ENCODE measurements at places on chromosomes 5 and 9.
A peak's percentile ranks its signal among the peaks of the same experiment; 100 is the strongest.

GRCh38 chr5:159975462-159976019, 33.4 kb upstream of the TTC1 start:
- DNase-seq, result no peak

GRCh38 chr5:143564417-143564816, 160.9 kb upstream of the NR3C1 start:
- no peak for DNase-seq

DNA sequence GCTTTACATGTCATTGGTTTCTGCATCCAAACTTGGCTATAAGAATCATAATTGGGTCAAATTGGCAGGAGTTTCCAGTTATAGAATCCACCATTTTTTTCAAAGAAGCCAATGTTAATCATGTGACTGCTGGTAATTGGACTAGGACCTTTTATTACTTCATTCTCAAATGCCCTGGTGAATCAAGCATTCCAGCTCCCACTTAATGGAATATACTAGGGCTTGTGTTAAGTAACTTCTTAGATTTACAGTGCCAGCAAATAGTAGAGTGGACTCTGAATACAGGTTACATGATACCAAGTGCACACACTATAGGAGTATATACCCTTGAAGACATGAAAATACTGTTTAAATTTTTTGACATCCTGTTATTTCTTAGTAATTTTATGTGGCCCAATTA, 96.7 kb downstream of the NUDT12 start:
- DNase-seq, result no peak

- DNase-seq, result no peak
Measured at GRCh38 chr5:69084195-69084594, 9.6 kb upstream of the SLC30A5 start.

- no peak for DNase-seq
Measured at GRCh38 chr5:61974680-61975079, 331.3 kb upstream of the KIF2A start.

GRCh38 chr5:133120156-133120750, 68.4 kb downstream of the HSPA4 start:
- no peak for DNase-seq

- no peak for DNase-seq
Measured at GRCh38 chr9:105064248-105065097, 136.5 kb upstream of the ABCA1 start.

DNA sequence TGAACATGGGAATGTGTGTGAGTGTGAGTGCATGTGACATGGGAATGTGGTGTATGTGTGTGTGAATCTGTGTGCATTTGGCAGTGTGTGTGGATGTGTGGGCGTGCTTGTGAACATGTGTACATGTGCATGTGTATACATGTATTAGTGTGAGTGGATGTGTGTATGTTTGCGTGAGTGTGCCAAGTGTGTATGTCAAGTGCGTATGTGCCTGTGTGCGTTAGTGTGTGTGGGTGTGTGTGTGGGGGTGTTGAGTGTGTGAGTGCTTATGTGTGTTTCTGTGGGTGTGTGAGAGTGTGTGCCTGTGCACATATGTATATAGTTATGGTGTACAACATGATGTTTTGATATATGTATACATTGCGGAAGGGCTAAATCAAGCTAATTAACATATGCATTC, 244.3 kb downstream of the GADD45G start:
- no peak for DNase-seq

DNA sequence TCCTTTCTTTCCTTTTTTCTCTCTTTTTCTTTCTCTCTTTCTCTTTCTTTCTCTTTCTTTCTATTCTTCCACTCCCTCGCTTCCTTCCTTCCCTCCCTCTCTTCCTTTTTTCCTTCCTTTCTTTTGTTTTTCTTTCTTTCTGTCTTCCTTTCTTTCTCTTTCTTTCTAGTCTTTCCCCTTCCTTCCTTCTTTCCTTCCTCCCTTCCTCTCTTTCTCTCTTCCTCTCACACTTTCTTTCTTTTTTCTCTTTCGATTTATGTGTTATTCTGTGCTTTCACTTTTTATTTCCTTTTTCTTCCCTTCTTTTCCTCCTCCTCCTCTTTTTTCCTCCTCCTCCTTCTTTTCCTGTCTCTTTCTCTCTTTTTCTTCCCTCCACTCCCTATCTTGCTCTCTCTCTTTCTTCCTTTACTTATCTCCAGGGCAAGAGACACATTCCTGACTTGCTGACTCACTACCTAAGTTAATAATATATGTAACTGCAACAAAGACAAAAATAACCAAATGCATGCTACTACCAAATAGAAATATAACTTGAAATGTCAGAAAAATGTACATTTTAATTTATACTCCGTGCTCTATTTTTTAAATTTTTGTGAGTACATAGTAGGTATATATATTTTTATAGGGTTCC, 445.5 kb downstream of the GABRG2 start:
- no peak for DNase-seq

GRCh38 chr9:14466429-14466818, 152.5 kb upstream of the NFIB start:
- DNase-seq, result no peak

- DNase-seq, result no peak
Measured at GRCh38 chr5:163498886-163499285, 6.5 kb upstream of the MAT2B start.

- no peak for DNase-seq
Measured at GRCh38 chr5:148012801-148013200, 51.0 kb upstream of the SPINK5 start.

- no peak for DNase-seq
Measured at GRCh38 chr5:67699560-67699959, 503.0 kb upstream of the CD180 start.

DNA sequence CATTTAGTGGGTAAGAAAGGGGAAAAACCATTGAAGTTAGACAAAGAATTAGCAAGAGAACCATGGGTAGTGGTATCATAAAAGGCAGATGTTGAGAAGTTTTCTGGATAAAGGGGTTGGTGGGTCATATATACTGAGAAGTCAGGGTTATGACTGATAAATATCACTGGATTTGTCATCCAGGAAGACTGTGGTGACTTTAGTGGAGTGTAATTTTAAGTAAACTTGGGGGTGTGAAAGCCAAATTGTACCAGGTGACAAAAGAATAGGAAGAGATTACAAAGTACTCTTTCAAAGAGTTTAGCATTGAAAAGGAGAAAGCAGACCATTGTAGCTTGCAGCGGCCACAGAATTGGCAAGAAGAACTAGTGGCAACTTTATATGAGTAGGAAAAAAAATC, 315.2 kb upstream of the DMAC1 start:
- no peak for DNase-seq

GRCh38 chr5:111848476-111848875, 91.5 kb upstream of the NREP start:
- DNase-seq, result no peak

DNA sequence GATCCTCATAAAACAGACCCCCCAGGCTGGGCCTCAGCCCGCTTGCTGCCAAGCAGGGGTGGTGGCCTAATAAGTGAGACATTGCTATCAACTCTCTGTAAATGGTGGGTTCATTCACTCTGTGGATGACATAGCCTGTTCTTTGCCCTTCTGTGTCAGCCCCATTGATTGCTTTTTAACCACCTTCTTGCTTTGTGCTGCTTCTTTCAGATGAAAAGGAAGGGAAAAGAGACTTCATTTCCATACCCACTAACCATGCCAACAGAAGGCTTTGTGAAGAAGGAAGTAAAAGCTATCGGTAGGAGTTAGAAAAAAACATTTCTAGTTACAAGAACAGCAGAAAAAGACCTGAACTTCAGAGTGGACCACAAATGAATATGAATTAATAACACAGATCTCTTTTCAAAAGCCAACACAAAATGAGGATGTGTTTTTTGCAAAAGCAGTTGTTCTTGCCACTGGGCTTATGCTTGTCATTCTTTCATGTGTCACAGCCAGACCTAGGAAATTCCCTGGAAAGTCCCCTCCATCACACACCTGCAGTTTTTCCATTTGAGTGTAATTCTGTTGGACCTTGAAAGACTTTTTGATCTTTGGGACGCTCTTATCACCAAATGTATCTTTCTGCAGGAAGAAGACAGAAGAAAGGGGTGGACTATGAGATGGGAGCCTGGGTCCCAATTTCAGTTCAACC, 507.7 kb downstream of the CCDC171 start:
- no peak for DNase-seq

- DNase-seq, result no peak
Measured at GRCh38 chr5:54087436-54087835, 222.9 kb downstream of the ARL15 start.

GRCh38 chr9:15310107-15310850, 3.3 kb upstream of the TTC39B start:
- DNase-seq, result peak; percentile 77

- DNase-seq, result no peak
Measured at GRCh38 chr5:133756036-133756435, 143.7 kb upstream of the FSTL4 start.

DNA sequence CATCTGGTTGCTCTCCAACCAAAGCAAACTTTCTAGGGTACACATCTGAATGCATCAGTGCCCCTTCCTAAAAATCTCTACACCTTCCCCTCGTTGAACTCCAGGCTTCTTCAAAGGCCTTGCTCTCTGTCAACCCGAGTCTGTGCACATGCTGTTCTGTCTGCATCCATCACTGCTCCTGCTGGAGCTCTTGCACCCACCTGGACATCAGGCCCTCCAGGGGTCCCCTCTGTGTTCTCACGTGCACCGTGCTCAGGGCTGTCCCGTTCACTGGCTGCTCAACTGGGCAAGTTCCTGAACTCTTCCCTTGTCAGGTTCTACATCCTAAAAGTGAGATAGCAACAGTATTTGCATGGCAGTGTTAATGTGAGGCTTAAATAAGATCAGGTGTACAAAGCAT, 62.7 kb upstream of the ANGPTL2 start:
- DNase-seq, result no peak

- no peak for DNase-seq
Measured at GRCh38 chr9:18260521-18260920, 213.4 kb upstream of the ADAMTSL1 start.

DNA sequence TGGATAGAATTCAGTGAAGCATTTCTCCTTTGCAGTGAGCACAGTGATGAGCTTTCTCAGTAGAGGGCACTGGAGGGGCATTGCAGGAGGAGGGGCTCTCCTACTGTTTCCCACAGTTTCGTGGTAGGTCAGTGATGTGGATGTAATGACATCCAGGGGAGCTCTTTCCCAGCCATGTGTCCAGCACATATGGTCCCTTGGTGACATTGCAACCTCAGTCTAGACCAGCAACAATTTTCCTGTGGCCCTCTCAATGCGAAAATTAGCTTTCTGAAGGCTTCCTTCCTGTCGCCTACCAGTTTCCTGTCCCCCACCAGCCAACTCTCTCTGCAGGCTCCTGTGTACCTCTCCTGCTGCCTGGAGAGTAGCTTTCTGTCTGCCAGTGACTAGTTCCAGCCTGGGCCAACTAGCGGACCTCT, 6.9 kb upstream of the PDCL start:
- no peak for DNase-seq

- DNase-seq, result no peak
Measured at GRCh38 chr5:14728459-14728938, 64.0 kb downstream of the OTULIN start.

DNA sequence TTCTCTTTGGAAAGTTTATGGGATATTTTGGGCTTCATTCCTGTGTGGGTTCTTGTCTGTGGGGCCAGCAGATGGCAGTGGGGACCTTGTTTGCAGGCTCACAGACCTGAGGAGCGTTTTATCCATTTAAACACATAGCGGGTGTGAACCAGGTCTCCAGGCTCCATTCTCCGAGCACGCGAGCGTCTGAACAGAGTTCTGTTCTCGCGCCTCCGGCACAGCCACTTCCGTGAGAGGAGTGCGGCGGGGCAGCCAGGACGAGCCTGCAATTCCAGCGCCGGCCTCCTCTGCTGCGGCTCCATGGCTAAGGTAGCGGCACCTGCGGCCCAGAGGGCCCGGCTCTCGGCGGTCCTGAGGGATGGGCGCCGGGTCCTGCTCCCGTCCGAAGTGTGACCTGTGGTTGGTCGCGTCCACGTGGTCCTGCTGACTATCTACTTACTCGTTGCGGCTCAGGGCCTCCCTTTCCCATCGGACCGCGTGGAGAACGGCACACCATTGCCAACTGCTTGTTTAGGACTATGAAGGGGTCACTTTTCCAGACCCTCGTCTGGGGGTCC, 7.3 kb downstream of the NRARP start:
- no peak for DNase-seq

DNA sequence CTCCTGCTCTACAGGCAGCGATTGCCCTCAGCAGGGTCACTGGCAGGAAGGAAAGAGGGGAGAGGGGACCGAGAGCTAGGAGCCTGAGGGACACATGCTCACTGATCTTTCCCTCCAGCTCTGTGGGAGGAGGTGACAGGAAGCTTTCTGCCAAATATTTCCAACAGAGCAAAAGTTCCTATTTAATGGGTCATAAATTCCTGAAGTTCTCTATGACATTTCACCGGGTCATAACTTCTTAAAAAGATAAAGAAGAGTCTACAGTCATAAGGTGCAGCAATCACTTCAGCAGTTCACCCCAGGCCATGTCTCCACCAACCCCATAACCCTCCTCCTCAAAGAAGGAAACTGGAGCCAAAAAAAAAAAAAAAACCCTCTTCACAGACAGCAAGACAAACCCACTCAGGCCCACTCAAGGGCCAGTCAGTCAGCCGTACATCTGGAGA, 481.1 kb downstream of the NR2F1-AS1 start:
- no peak for DNase-seq

DNA sequence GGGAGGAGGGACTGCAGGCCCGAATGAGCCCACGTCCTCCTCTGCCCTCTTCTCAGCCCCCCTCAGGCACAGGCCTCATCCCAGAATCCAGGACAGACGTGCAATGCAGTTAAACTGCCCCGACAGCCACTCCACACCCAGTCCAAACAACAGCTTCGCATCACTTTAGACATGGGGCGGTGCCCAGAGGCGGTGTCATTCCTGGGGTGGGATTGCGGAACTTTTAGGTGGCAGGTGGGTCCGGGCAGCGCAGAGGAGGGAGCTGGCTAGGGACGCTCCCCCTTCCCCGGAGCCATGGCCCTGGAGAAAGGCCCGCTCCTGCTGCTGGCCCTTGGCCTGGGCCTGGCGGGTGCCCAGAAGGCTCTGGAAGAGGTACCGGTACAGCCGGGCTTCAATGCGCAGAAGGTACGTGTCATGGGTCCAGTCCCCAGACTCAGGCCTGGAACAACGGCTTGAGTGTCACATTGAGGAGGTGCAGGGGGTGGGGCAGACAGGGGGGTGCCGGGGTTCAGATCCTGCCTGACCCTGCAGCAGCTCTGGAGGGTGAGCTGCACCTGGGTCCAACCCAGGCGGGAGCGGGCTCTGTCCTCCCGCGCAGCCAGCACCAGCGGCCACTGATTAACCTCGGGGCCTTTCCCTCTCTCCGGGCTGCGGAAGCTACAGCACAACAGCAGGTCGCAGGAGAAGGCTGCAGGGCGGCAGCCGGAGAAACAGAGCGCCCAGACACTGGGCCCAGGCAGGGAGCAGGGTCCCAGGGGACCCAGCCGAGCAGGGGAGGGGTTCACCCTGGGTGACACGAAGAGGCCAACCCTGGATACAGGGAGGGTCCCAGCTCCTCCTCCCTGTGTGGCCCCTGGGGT, 25.2 kb downstream of the GLT6D1 start:
- no peak for DNase-seq

GRCh38 chr5:126363658-126364057, 59.6 kb upstream of the GRAMD2B start:
- DNase-seq, result no peak

DNA sequence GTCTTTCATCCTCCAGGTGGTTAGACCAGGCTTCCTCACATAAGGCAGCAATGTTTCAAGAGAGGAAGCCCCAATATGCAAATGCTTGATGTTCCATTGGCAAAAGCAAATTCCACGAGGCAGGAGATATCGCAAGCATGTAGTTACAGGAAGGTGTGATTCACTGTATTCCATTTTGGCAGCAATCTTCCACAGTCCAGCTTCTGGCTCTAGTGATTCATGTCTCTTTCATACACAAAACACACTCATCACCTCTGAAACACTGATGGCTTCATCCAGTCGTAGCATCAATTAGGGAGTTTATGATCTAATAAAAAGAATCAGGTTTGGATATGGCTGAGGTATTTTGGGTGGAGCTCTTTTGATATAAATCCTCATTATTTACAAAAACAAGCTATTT, 552.2 kb upstream of the RIOK2 start:
- no peak for DNase-seq

Data from CD4-positive, alpha-beta T cell treated with Interleukin-4 for 4 hours (primary cell).